ENCODE measurements at places on chromosomes 16 and 17. TPM values are rescaled to one million over a fixed set of nuclear protein-coding genes. Genes with fewer than 3 reads are reported as not detected.

DNA sequence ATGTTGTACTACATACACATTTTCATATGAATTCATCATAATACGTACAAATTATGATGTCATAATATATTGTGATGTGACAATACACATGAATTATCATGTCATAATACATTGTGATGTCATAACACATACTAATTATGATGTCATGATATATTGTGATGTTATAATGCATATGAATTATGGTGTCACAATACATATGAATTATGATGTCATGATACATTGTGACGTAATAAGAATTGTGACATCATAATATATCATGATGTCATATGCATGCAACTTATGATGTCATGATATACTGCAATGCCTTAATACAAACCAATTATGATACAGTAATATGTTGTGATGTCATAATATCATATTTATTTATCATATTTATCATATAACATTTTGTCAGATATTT is 2074.3 kb downstream of the TP53TG3F start:
- H3K36me3 ChIP-seq: no peaks in the 10 kb centered on the region
- no peaks in the 10 kb centered on the region for H3K4me1 ChIP-seq
- H3K27ac ChIP-seq: no peak overlapping the region
- DNase-seq: no peak
- no peaks in the 10 kb centered on the region for H3K27me3 ChIP-seq
- no peak overlapping the region for H3K4me3 ChIP-seq

The FOXN1 gene
- not detected for total RNA-seq

The KRT39 gene
- total RNA-seq: not detected

GRCh38 chr17:4509923-4510617 is 11.4 kb downstream of the SPNS2 start:
- H3K36me3 ChIP-seq: no peaks in the 10 kb centered on the region
- peak overlapping the region; percentile 54 for H3K27ac ChIP-seq

The FAAP100 gene
- 12.8 TPM for total RNA-seq

DNA sequence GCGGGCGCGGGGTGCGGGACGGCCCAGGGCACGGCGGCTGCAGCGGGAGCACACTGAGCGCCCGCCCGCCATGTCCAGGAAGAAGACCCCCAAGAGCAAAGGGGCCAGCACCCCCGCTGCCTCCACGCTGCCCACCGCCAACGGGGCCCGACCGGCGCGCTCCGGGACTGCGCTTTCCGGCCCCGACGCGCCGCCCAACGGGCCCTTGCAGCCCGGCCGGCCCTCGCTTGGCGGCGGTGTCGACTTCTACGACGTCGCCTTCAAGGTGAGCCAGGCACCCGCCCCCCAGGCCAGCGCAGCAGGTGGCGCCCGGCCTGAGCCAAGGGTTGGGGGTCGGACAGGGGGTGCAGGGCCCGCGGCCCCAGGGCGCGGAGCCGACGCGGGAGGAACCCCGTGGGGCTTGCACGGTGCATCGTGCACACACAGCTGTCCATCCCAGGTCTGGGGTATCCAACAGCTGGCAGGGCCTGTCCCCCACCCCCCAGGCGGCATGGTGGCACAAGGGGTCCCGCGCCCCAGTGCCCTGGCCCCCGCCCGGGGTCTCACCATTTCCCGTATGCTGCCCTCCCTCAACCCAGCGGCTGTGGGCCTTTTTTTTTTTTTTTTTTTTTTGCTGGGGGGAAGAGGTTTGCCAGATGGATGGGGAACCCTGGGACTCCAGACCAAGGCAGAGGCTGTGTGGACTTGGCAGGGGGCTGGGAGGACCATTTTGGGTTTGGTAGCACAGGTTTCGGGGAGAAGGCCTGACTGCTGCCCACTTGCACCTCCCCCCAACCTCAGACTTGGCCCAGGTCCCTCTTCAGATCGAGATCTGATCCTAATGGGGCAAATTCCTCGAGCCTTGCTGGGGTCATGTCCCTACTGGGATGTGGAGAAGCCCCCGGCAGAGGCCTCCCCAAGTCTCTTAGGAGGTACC is 547 bp downstream of the RAB26 start:
- DNase-seq: no peak
- H3K27ac ChIP-seq: no peak overlapping the region
- no peaks in the 10 kb centered on the region for H3K27me3 ChIP-seq
- H3K4me1 ChIP-seq: peaks cover 3% of the 10 kb centered on the region

DNA sequence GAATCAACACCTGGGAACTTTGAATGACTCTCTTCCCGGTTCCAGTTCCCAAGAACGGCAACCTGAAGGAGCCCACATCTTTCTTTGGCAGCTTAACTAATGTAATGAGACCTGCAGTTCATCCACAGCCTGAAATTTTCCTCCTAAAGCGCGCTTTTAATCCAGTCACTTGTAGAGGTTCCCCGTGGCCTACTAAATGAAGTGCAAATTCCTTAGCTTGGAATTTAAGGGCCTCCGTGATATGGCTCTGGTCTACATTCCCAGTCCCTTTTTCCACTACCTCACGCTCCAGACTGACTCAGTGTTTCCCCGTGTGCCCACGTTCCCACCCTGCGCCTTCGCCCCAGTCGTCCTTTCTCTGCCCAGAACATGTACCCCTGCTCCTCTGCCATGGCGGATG is 27.2 kb downstream of the FZD2 start:
- H3K36me3 ChIP-seq: no peaks in the 10 kb centered on the region
- H3K4me3 ChIP-seq: no peak overlapping the region
- peaks cover 3% of the 10 kb centered on the region for H3K4me1 ChIP-seq
- H3K27ac ChIP-seq: no peak overlapping the region
- no peak for DNase-seq

- H3K36me3 ChIP-seq: no peaks in the 10 kb centered on the region
- H3K27ac ChIP-seq: no peak overlapping the region
- no peaks in the 10 kb centered on the region for H3K27me3 ChIP-seq
- DNase-seq: no peak
- no peaks in the 10 kb centered on the region for H3K4me1 ChIP-seq
Measured at GRCh38 chr16:47574091-47575054, 113.2 kb downstream of the PHKB start.

- H3K36me3 ChIP-seq: peaks cover 39% of the 10 kb centered on the region
- no peaks in the 10 kb centered on the region for H3K4me1 ChIP-seq
- no peaks in the 10 kb centered on the region for H3K27me3 ChIP-seq
- DNase-seq: no peak
Measured at GRCh38 chr17:44038604-44039011, 23.8 kb upstream of the TMEM101 start.

DNA sequence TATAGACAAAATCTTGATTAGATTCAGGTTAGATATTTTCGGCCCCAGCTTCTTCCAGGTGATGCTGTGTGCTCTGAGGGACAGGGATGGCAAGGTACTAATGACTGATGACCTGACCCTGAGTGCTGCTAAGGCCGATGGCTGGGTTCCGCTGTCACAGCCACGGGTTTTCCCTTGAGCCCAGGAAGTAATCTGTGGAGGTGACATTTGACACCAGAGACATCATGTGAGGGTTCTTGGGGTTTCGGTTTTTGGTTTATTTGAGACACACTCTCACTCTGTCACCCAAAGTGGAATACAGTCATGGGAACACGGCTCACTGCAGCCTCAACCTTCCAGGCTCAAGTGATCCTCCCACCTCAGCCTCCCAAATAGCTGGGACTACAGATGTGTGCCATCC is 9.8 kb downstream of the OTOP3 start:
- no peak overlapping the region for H3K27ac ChIP-seq
- no peaks in the 10 kb centered on the region for H3K27me3 ChIP-seq
- H3K4me3 ChIP-seq: no peak overlapping the region
- no peak for DNase-seq

The CHST4 gene
- 0.67 TPM for total RNA-seq

GRCh38 chr17:3973495-3974137 is 9.4 kb upstream of the ATP2A3 start:
- H3K27me3 ChIP-seq: no peaks in the 10 kb centered on the region
- no peak overlapping the region for H3K27ac ChIP-seq
- DNase-seq: no peak
- H3K4me3 ChIP-seq: no peak overlapping the region
- H3K36me3 ChIP-seq: no peaks in the 10 kb centered on the region

Data from right atrium auricular region (tissue), 2 donors.